Activated CD8-positive, alpha-beta memory T cell treated with anti-CD3 and anti-CD28 coated beads for 4 hours (primary cell): ENCODE measurements at places on chromosomes 12 and 14.

GRCh38 chr12:11820476-11820875 is 171.0 kb downstream of the ETV6 start:
- no peak for DNase-seq

DNA sequence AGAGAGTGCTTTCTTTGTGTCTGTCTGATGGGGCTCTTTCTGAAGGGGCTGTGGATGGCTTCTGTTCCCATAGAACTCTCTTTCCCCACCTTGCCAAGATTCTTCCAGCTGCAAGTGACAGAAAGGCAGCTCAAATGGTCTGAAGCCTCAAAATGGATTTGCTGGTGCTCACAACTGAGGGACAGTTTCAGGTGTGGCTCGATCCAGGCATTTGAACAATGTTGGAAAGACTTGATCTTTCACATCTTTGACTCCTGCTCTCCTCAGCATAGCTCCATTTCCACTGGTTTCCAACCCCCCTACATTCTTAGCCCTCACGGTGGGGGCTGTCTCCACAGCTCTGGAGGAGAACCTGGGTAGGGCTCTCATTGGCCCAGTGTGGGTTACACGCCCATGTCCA is 15.9 kb downstream of the RFLNA start:
- no peak for DNase-seq

DNA sequence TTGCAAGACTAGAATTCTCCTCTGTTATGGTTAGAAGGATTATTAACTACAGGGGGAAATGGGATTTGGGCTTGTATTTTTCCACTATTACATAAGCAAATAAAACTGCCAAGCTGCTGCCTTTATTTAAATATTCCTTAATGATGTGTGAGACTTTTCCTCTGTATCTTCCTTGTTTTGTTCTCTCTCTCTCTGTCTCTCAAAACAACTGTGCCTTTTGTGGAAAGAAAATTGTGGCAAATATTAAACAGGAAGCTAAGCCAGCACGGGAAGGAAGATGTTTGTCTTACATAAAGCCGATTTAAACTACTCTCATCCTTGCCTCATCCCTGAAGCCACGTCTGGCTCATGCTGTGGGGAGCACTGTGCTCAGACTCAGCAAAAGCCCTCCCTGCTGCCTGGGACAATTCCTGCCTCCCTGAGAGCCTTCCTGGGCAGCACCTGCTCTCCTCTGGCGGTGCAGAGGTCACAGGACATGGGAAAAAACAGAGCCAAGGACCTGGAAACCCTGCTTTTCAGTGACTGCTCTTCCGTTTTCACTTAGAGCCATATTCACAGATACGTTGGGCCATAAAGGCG is 237.2 kb downstream of the SLC15A4 start:
- no peak for DNase-seq

DNA sequence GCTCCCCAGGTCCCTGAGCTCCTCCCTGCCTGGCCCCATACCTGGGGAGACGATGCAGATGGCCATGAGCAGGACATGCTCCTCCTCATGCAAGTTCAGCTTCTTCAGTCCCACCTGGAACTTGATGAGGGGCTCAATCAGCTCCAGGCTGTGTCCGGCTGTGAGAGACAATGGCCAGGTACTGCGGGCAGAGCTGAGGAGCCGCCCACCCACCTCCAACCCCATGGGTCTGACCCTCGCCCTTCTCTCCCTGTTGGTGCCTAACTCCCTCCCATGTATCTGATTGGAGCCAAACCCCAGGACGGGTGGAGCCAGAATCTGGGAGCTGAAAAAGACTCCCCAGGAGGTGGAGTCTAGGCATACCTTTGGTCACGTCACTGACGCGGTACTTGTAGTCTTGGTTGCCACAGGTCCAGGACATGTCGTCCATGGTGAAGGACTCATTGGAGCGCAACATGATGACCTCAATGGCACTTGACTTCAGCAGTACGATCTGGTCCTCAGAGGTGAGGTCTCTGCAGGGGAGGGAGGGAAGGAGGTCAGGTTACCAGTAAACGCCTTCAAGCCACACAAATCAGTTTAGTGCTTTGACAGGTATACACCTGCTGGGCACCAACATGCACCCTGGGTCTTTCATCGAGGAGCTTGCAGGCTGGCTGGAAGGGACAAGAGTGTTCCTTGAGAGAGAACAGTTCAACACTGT is 26.7 kb upstream of the HDAC7 start:
- DNase-seq = no peak

- DNase-seq = no peak
Observed at GRCh38 chr14:91694643-91695042, 37.2 kb downstream of the CATSPERB start.

DNA sequence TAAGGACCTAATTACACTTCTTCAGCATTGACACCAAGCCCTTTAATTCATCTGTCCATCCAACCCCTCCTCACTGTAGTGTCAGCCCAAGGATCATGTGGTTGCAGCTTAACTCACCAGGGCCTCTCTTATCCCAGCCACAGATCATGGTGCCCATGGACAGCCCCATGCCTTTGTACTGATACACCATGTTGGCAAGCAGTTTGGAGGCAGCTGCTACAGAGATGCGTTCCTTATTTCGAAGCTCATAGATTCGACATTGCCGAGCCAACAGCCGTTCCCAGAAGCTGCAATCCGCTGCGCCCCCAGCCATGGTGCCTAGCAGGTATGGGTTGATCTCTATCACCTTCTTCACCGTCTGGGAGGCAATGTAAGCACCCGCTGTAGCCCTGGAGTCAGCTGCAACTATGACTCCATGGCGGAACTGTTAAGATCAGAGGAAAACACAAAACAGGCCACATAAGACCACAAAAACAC is 1.4 kb downstream of the PSMB5 start:
- DNase-seq = no peak

DNA sequence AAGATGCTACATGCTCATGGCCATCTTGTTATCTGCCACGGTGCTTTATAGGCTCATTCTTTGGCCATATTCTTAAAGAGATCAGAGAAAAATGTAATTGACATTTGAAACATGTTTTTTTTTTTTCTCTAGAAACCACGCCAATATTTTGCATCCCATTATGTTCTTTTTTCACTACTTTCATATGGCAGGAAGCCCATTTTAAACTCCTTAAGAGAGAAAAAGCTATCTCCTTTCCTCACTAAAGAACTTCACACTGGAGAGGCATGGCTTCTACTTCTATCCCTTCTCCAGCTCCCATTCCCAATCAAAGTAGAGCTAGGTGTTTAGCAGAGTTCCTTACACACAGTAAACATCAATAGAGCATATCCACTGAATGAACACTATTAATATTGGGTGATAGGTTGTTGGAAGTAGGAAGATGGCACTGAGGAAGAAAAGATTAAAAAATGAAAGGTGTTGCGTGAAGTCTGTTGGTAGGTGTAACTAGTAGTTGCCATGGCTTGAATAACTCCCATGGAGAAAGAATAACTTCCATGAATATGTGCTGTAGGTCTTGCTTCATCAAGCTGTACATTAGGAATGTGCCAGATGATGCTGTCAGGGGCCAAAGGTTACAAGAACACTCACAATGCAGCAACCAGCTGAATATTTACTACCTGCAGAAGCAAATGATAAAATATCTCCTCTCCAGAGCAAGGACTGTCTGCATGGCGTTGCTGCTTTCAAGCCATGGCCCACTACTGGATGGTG is 178.8 kb downstream of the STXBP6 start:
- no peak for DNase-seq

GRCh38 chr12:3083241-3083920 is 6.2 kb downstream of the TSPAN9 start:
- no peak for DNase-seq

DNA sequence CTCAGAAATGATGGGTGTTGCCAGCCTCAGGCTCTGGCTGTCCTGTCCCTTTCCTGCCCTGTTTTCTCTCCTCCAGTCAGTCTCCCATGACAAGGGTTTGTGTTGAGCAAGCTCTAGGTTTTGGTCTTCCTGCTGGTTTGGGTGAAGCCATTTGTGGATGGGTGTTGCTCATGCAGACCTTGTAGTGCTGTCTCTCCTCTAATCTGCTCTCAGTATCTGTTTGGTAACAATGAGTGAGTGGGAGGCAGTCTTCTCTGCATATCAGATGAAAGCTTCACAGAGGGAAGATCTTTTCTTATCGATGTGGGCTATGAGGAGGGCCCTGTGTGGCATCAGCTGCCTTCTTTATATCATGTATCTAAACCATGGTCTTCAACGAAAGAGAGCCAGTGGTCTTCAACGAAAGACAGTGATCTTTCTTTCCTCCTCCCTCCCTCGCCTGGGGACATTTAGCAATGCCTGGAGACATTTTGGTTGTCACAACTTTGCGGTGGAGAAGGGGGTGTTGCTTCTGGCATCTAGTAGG is 3.6 kb downstream of the CMA1 start:
- DNase-seq = no peak

GRCh38 chr12:75120311-75120711 is 89.3 kb downstream of the KCNC2 start:
- no peak for DNase-seq

- no peak for DNase-seq
Observed at GRCh38 chr12:132886529-132887477, 602 bp downstream of the CHFR start.

GRCh38 chr14:75422169-75422568 is 5.7 kb upstream of the JDP2 start:
- no peak for DNase-seq

GRCh38 chr14:54565785-54566409 is 1.0 kb upstream of the SAMD4A start:
- DNase-seq = peak; percentile 56

- DNase-seq = no peak
Observed at GRCh38 chr12:5453466-5453865, 21.6 kb downstream of the NTF3 start.

GRCh38 chr12:51441583-51441982 is 17.0 kb downstream of the SLC4A8 start:
- no peak for DNase-seq

DNA sequence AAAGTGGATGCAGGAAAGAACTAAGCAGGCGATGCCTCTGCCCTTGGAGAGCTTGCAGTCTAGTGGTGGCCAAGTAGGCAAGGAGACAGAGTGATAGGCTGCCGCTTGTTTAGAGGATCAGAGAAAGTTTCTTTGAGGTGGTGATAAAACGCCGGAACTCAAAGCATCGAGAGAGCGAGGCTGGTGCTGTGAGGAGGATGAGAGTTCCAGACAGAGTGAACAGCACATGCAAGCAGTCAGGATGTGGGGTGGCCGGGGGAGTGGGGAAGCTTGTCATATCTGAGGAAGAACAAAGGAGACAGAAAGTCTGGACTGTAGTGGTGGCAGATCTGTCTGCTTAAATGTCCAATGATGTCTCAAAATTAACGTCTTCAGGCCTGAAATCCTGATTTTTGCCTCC is 319.7 kb downstream of the SNAPC1 start:
- DNase-seq = no peak

DNA sequence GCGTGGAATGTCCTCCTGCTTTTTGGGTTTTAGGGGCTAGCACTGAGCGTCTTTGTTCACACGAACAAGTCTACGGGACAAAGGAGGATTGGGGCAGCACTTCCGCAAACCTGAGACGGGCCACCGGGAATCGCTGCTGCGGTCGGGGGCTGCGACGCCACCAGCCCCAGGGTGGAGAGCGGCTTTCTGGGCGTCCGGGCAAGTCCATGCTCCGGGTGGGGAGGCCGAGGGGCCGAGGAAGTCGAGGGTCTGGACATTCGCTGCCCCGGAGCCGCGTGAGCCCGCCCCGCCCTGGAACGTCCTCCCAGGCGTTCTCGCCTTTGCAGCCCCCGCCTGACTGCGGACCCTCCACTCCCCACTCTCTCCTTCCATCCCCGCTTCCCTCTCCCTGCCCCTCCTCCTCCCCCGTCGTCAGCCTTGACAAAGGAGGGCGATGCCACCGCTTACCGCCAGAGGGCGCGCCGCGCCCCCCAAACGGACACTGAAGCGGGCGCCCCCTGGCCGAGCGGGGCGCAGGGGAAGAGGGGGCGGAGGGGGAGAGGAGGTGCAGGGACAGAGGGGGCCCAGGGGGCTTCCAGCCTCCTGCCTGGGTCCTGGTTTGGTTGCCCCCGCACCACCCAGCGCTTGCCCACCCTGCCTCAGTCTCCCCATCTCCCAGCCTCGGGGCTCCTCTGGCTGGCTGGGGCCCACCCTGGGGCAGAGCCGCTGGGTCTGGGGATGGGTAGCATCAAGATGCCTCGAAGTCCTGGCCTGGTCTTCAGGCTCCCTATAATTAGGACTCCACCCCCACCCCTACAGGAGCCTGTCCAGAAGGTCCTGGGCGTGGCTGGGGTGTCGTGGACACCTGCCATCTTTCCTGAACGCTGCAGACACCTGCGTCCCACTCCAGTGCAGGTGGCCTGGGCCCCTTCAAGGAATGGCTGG is 39.1 kb upstream of the INF2 start:
- DNase-seq = peak; percentile 31

DNA sequence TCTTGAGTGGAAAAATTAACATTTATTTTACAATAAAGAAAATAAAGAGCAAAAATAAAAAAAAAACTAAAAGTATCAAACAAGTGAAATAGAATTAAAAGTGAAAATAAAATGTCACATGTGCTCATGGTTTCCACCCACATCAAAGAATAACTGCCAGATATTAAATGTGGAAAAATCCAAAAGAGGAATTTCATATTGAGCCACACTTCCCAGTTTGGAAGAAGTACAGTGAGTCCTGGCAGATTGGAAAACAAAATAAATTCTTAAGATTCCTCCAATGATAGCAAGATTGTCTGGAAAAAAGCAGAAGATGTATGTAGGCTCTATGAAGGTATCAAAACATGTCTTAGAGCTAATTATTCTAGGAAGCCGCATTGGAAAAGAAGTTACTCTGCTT is 1019.5 kb downstream of the SLC6A15 start:
- DNase-seq = no peak

DNA sequence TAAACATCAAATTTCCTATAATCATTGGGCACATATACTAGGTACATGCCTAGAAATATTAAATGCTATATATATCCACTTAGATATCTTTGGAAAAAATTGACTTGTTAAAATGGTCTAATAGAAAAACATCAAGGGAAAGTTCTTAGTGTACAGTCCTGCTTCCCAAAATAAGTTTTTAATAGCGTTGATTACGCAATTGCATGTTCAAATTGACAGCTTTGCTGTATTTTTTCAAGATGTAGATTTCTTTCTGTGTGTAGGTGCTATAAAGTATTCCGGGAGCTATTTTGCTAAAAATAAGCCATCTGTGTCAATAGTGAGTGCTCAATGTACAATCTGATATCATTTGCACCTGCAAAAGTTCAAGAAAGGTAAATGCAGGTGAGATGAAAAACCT is 463.9 kb upstream of the ATP2B1 start:
- no peak for DNase-seq

- no peak for DNase-seq
Observed at GRCh38 chr14:55530464-55530863, 49.5 kb upstream of the KTN1 start.

DNA sequence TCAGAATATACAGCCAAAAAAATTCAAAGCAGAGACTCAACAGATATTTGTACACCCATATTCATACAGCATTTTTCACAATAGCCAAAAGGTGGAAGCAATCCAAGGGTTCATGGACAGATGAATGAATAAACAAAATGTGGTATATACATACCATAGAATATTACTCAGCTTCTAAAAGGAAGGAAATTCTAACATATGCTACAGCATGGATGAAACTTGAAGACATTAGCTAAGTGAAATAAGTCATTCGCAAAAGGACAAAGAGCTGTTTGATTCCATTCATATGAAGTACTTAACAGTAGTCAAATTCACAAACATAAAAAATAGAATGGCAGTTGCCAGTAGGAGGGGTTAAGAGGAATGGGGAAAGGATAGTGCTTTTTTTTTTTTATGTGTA is 91.8 kb upstream of the ARID2 start:
- DNase-seq = no peak

GRCh38 chr12:99966429-99966828 is 18.3 kb downstream of the ANKS1B start:
- DNase-seq = no peak
